ENCODE measurements at places on chromosomes 7 and 10.

DNA sequence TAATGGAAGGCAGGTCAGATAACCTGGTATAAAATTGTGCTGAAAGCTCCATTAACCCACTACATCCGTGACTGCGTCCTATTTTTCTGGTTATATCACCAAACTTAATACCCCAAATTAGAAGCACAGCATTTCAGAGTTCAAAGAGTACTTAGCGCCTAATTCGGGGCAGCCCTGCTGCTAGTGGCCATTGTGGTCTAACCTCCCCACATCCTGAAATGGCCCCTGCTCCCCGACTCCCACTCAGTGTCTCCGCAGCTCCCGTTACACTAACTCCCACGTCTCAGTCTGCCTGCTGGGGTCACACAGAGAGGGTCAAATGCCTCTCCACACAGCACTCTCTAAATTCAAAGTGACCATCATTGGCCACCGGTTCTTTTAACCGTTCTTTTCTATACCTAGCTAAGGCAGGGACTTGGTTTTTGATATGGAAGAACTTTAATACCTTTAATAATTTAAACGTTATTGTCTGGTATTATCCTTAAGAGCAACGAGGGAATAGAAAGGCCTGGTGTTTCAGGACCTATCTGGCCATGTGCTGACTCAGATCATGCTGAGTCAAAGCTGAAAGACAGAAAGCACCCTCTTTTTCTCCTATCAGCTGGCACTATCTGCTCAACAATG lies 117.1 kb downstream of the KMT2E start:
- no peak for DNase-seq

- no peak for DNase-seq
These were observed 5.3 kb downstream of the PPP1R3C start for GRCh38 chr10:91627344-91628102.

DNA sequence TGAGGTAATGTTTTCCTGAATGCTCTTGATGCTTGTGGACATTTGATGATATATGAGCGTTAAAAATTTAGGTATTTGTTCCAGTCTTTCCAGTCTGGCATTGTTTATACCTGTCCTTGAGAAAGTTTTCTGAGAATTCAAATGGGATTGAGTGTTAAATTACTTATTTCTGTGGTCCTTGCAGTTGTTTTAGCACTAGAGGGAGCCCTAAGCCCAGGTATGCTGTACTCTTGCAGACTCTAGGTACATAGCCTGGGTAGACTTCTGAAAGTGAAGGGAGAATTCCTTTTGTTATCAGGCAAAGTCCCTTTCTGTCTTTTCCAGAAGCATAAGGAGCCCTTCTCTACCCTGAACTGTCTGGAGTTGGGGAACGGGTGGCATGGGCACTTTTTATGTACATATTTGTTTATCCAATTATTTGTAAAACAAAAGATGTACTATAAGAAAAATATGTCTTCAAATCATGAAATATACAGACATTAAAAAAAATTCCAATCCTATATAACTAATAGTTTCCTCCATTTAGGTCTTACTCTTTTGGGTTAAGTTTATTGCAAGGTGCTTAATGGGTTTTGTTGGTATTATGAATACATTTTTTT lies 262.1 kb downstream of the ATRNL1 start:
- no peak for DNase-seq

GRCh38 chr10:27188259-27188658 lies 33.1 kb downstream of the MASTL start:
- DNase-seq: no peak

DNA sequence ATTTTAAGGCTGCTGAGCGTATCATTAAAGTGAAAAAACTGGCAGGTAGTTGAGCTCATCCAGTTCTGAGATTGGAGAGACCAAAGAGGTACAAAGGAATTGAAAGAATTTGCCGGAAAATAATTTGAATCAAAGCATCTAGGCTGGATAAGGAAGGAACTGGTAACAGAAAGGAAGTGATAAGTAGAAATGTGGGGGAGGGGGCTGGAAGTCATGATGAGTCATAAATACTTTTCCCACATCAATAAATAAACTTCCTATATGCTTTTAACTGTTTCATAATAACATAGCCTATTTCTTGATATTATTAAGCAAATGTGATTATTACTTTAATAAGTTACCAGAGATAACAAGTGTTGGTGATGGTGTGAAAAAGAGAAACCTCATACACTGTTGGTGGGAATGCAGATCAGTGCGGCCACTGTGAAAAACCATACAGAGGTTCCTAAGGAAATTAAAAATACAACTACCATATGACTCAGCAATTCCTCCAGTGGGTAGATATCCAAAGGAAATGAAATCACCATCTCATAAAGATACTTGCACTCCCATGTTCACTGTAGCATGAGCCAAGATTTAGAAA lies 27.0 kb downstream of the ZNF438 start:
- DNase-seq: no peak

All from stimulated activated CD8-positive, alpha-beta memory T cell treated with anti-CD3 and anti-CD28 coated beads, Interleukin-15, amount 100 ng/mL, for 4 hours (primary cell).